ENCODE measurements at places on chromosomes 6 and 20. TPM values are rescaled to one million over a fixed set of nuclear protein-coding genes. Genes with fewer than 3 reads are reported as not detected.

Gene KCNS1
- total RNA-seq = not detected

Gene LAMA4
- total RNA-seq = not detected

Gene ECI2
- total RNA-seq = 28.3 TPM

Gene BFSP1
- total RNA-seq = not detected

Gene KIFC1
- total RNA-seq = 0.70 TPM

Gene MATN4
- total RNA-seq = not detected

Gene CFAP61
- not detected for total RNA-seq

Gene LRRC73
- total RNA-seq = 0.99 TPM

Gene TSPO2
- not detected for total RNA-seq
